Fibroblast of skin of right quadriceps (primary cell): ENCODE measurements at places on chromosomes 13 and 19.

DNA sequence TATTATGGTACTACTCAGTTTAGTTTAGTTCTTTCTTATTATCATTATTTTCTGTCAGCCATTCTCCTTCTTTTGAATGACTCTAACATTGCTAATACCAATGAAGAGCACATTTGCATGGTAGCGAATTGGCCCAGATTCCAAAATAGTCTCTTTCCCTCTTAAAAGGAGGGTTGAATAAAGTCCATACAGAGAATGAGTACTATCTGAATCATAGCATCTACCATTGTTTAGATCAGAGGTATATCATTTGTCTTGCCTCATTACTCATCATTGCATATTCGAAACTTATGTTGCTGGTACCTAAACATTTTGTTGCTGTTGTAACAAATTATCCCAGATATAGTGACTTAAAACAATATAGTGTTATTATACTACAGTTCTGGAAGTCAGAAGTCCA is 1235.3 kb upstream of the ATXN8OS start:
- no peak for DNase-seq

DNA sequence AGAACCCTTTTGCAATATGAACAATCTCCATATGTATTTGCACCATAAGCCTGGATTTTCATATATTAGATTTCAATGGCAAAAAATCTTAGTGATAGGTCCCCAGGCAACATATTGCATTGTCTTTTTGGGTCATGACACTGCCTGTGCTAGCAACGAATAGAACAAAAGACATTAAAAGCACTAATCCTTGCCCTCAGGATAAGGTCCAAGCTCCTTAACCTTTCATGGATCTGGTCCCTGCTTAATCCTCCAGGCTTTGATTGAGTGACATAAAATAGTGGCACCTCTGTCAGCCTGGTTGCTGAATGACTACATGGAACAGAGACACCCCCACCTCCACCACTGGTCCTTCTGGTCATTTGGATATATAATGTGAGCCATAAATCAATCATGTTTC is 134.4 kb downstream of the RBM26 start:
- DNase-seq: no peak

- DNase-seq: peak; percentile 37
These were observed 54.5 kb downstream of the TSSK6 start for GRCh38 chr19:19460761-19461265.

- DNase-seq: no peak
These were observed 2.8 kb downstream of the ACP5 start for GRCh38 chr19:11574689-11575088.

DNA sequence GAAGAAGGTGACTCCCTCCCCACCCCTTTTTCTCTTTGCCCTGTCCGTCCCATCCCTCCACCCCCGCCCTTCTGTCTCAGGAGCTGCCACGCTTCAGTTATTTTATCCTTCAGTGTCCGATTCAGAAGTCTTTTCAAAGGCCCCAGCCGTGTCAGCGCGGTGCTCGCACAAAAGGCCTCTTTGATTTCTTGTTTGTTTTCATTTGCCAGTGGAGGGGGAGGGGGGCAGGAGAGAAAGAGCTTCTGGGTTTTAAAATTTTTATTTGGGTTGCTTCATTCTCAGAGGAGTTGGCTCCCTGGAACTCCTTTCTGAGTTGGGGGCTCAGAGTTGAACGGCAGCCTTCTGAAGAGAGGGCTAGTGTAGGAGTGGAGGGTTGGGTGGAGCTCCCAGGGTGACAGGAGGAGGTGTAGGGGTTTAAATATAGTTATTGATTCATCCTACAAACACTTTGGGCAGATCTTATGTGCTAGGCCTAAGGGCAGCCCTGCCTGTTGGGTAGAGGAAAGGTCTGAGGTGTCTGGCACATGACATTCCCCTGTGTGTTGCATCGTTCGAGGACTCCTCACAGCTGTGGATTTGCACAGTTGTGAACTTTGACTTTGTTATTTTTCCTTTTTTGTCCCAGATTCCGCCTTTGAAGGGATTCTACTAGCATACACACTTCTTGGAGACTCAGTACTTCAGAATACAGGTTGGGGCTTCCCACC is 36.8 kb downstream of the NFIX start:
- DNase-seq: peak; percentile 67

GRCh38 chr19:16571283-16571682 is 932 bp downstream of the SLC35E1 start:
- DNase-seq: no peak

- DNase-seq: no peak
These were observed 112.4 kb downstream of the NUFIP1 start for GRCh38 chr13:44876782-44877324.

DNA sequence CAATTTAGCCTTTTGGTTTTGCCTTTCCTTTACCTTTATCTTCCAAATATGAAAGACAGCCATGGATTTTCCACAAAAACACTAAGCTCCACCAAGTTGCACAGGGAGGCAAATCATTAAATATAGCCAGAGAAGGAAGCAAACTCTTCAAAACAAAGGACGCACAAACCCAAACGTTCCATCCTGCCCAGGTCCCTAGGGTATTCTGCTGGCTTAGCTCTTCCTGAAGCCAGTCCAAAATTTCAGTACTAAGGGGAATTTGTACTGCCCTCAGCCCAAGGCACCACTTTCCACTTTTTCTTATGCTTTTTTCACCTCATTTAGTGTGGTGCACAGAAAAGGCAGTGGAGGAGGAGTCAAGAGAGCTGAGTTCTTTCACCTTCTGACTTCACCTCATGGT is 169.9 kb downstream of the FLT1 start:
- no peak for DNase-seq

- no peak for DNase-seq
These were observed 52.5 kb downstream of the PDS5B start for GRCh38 chr13:32638739-32639138.

DNA sequence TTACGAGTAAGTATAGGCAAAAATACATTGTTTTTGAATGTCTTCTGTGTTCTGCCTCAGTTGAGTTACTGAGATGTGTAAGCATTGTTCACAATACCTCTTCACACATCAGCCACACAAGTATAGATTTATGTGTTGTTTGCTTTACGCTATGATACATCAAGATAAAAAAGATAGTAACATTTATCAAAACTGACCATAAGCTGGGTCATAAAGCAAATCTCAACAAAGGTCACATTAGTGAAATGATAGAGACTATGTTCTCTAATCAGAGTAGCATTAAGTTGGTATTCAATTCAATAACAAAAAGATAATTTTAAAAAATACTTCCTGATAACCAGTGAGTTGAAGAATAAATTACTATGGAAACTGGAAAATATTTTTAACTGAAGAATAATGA is 127.5 kb downstream of the ZAR1L start:
- no peak for DNase-seq

DNA sequence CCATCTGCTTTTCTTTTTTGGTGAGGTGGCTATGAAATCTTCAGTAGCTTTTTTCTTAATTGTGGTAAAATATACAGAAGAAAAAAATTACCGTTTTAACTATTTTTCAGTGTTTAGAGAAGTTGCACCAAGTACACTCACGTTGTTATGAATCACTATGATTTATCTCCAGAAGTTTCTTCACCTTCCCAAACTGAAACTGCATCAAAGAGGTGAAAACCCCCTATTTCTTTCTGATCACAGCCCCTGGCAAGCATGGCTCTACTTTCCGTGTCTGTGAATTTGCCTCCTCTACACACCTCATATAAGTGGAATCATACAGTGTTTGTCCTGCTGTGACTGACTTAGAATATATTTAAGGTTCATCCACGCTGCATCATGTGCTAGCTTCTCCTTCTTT is 15.6 kb upstream of the SIGLEC10 start:
- DNase-seq: no peak

GRCh38 chr19:13169769-13170168 is 19.6 kb downstream of the IER2 start:
- DNase-seq: peak; percentile 33

DNA sequence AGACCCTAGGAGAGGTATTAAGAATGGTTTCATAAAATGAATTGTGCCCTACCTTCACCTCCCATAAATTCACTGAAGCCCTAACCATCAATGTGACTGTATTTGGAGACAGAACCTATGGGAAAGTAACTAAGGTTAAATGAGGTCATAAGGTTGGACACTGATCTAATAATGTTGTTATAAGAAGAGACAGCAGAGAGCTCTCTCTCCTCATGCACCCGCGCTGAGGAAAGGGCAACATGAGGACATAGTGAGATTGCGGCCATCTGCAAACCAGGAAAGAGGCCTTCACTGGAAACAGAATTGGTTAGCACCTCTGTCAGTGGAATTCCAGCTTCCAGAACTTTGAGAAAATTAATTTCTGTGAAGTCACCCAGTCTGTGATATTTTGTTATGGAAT is 1396.1 kb upstream of the MIR17HG start:
- no peak for DNase-seq

- DNase-seq: no peak
These were observed 385.8 kb downstream of the ZNF536 start for GRCh38 chr19:30757837-30758617.

DNA sequence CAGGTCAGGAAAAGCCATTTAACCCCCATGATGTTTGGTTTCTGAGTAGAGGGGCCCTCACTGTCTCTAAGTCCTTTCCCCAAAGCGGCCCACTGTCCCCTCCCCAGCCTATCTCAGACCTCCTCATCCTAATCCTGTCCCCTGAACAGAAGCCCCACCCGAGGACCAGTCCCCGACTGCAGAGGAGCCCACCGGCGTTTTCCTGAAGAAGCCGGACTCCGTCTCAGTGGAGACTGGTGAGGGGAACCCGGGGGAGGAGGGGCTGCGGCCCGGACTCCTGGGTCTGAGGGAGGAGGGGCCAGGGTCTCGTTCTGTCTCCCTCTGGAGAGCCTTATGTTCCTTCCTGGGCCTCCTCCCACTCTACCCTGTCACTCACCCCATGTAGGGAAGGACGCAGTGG is 2.9 kb downstream of the MYBPC2 start:
- DNase-seq: no peak

GRCh38 chr13:65990684-65991083 is 1239.5 kb downstream of the PCDH9 start:
- no peak for DNase-seq

- no peak for DNase-seq
These were observed 5.9 kb downstream of the SBK2 start for GRCh38 chr19:55530996-55531395.

DNA sequence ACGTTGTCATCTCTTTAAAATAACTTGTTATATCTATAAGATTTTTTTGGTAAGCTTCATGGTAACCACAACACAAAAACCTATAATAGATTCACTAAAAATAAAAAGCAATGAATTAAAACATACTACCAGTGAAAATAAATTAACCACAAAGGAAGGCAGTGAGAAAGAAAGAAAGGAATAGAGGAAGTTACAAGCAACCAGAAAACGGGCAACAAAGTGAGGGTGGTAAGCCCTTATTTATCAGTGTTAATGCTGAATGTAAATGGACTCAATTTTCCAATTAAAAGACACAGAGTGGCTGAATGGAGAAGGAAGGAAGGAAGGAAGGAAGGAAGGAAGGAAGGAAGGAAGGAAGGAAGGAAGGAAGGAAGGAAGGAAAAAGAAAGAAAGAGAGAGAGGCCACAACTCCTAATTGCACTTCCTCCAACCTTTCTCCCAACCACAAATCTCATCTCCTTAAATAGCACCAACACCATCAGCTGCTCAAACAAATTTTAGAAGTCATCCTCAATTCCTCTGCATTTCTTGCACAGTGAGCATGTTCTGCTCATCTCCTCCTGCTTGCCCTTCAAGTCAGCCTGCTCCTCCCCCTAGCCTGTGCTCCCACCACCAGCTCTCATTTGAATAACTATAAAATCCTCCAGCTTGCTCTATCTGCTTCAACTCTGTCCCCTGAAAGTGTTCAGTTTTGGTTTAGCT is 48.6 kb downstream of the CCNA1 start:
- no peak for DNase-seq
